NCI-H1092 (cell line): ENCODE measurements at places on chromosomes 16 and 17.

GRCh38 chr17:80879723-80880647 is 111.7 kb upstream of the CHMP6 start:
- no peak for DNase-seq

GRCh38 chr17:17725011-17725751 is 43.9 kb downstream of the RAI1 start:
- DNase-seq = no peak

- no peak for DNase-seq
Observed at GRCh38 chr17:81992306-81993102, 15.1 kb downstream of the ASPSCR1 start.

- no peak for DNase-seq
Observed at GRCh38 chr16:56513091-56513490, 6.7 kb downstream of the BBS2 start.

GRCh38 chr17:46044286-46044928 is 45.4 kb downstream of the STH start:
- peak; percentile 51 for DNase-seq

DNA sequence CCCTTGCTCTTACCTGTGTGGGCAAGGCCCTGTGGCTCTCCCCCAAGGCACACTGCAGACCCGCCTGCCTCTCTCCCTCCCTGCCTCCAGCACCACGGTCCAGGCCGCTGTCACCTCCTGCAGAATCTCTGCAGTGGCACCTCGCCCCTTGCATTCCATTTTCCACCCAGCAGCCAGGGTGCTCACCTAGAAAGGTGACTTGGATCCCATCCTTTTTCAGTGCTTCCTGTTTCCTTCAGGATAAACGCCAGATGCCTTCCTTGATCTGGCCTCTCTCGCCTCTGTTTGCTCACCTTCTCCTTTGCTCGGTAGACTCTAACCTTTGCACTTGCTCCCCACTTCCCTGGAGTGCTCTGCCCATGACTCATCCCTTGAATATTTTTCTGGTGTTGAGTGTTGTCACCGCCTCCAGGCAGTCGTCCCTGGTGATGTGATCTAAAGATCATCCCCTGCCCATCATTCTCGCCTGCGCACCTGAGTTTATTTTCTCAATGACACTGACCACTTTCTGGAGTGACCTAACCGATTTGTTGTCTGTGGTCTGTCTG is 79.2 kb upstream of the LGALS9 start:
- no peak for DNase-seq

DNA sequence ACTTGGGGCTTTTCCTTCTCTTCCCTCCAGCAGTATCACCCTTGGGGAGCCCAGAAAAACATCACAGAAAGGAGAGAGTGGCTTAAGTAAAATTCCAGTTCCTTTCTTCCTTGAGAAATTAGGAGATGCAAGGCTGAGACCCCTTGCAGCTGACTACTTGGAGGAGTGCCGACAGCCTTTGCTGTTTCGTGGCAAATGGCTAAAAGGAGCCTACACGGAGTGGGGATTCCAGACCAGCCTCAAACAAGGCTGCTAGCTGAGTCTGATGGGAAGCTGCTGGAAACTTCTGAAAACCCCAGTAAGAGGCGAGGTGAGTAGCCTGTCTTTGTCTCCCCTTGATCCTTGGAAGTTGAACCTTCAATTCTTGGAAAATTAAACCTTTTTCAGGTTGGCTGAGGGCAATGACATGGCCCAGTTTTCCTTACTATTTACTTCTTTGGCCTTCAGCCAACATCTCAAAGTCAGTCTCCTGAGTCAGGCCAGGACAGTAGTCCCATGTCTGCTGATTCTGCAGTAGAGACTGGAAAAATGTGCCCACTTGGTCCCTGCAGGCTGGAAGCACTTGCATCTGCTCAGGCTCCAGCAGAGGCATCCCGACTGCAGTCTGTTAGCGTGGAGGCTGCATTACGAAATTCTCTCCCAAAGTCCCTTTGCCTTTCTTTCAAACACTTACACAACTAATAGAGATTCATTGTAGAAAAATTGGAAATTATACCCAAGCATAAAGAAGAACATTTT is 23.4 kb downstream of the SMIM36 start:
- no peak for DNase-seq

GRCh38 chr16:24694931-24695330 is 34.5 kb upstream of the TNRC6A start:
- no peak for DNase-seq

DNA sequence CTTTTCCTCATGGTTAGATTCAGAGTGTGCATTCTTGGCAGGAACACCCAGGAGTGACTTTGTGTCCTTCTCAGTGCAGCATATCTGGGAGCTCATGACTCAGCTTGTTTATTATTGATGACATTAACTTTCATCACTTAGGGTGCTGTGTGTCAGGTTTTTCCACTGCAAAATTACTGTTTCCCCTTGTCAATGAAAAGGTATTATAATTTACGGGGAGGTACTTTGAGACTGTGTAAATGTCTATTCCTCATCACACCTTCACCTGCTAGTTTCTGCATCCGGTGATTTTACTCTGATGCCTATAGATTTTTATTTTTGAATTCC is 50.5 kb downstream of the WWP2 start:
- DNase-seq = no peak

DNA sequence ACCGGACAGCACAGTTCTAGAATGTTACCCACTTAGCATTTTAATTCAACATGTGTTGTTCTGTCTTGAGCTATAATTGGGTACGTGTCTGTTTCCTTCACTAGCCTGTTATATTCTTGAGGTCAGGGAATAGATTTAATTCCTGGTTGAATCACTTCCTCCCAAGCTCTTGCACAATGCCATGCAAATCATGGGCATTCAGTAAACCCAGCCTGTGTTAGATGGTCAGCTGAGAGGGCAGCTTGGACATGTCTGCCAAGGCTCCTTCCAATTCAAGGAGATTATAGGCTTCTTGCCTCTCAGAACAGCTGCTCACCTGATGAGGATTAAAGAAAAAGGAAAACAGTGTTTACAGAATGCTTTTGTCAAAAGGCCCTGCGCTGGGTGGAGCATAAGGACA is 12.6 kb downstream of the C1QTNF1 start:
- no peak for DNase-seq

- no peak for DNase-seq
Observed at GRCh38 chr17:28317099-28317965, 1.7 kb upstream of the TMEM97 start.

- no peak for DNase-seq
Observed at GRCh38 chr16:12199524-12199923, 223.0 kb downstream of the SNX29 start.

GRCh38 chr17:61738249-61738648 is 125.1 kb downstream of the BRIP1 start:
- no peak for DNase-seq

DNA sequence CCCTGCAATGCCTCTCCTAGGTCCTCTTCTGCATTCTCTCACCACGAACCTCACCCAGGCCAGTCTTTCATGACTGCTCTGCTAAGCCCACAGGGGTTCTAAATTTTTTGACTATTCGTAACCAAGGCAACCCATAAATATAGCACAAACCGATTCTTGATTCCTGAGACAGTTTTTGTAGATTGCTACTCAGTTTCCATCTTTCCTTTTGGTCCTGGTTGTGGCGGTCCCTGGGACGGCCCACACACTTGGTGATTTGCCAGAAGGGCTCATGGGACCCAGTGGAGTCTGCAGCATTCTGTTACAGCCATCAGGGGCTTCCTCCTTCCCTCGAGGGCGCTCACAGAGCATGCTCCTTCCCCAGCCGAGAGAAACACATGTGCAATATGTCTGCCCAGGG is 23.4 kb upstream of the MGAT5B start:
- no peak for DNase-seq

GRCh38 chr16:67470359-67470758 is 10.6 kb downstream of the ATP6V0D1 start:
- DNase-seq = peak; percentile 84

DNA sequence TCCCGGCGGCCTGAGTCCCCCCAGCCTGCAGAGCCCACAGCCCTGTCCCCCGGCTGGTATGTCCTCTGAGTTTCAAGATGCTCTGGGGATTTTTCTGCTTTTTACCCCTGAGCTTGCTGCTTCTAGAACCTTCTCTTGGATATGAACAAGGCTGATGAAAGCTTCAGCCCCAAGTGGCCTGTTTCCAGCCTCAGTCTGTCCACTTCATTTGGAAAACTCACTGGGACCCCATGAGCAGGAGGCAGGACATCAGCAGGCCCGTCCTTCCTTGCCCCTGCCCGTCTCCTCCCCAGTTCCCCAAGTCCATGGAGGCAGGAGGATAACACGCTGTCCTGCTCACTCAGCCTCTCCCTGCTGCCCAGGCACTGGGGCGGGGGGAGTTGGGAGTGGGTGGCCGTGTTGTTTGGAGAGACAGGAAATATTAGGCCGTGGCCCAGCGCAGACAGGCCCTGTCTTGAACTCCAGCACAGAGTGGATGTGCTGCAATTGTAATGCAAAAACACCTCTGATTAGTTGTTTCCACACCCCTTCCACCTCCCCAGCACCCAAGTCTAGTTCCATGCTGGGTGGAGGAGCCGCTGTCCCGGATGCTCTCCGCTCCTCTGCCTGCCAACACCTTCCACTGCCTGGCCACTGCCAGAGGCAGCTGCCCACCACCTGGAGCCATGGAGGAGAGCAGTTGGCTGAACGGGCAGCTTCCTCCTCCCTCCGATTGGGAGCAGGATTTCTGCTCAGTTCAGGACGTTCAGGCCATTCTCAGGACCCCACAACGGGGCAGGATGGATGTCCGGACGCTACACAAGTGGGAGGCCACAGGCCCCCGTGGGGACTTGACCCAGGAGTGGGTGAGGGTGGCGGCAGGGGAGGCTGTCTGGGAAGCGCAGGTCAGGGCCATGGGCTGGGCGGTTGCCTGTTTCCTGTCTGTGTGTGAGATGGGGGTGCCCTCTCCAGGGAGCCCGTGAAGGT is 216.9 kb upstream of the GSE1 start:
- DNase-seq = peak; percentile 51

DNA sequence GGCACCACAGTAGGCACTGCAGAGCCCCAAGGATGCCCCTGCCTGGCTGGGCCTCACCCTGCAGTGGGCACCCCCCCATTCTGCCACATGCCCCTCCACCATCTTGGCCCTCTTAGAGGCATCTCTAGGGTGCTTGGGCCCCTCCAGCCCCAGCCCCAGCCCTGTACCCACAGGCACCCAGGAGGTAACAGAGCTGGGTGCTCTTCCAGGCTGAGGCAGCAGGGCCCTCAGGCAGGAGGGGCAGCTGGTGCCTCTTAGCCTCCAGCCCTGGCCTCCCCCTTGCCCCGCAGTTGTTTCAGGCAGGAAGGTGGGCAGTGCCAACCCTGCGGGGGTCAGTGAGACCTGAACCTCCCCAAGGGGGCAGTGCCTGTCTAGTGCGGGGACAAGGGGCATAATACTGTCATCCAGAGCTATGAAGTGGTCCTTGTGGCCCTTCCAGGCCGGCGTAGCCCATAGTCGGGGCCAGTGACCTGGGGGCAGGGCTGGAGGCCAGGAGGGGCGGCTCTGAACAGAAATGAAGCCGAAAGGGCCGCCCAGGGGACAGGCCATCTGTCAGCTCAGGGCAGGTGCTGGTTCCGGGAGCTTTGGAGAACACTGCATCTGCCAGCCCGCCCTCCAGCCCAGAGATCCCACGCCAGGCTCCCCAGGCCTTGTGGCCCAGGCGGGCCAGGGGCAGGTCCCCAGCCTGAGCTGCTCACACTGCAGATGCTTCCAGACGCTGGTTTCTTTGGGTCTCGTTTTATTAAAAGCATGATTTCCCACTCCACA is 4.9 kb upstream of the AATK start:
- DNase-seq = no peak
